Activated naive CD8-positive, alpha-beta T cell treated with anti-CD3 and anti-CD28 coated beads, Interleukin-2, amount 10 ng/mL, durations not matched to agents 7 days and 5 days (primary cell): ENCODE measurements at places on chromosomes 6 and 20. TPM values are rescaled to one million over a fixed set of nuclear protein-coding genes. Genes with fewer than 3 reads are reported as not detected.
A peak's percentile ranks its signal among the peaks of the same experiment; 100 is the strongest.

EEF1A2 gene
- 0.26 TPM for total RNA-seq

NOL4L gene
- total RNA-seq, result 41.1 TPM

BMP6 gene
- total RNA-seq, result not detected

DEF6 gene
- 213 TPM for total RNA-seq

PSMB9 gene
- 356 TPM for total RNA-seq

SLC22A2 gene
- not detected for total RNA-seq

SLC26A8 gene
- not detected for total RNA-seq

EYA2 gene
- total RNA-seq, result not detected

LPA gene
- not detected for total RNA-seq

- H3K27ac ChIP-seq, result no peak overlapping the region
- H3K4me1 ChIP-seq, result peaks cover 6% of the 10 kb centered on the region
- H3K27me3 ChIP-seq, result peaks cover 20% of the 10 kb centered on the region
- no peaks in the 10 kb centered on the region for H3K36me3 ChIP-seq
- no peak overlapping the region for H3K4me3 ChIP-seq
These were observed 12.1 kb upstream of the MLN start for GRCh38 chr6:33815854-33816253.

DNA sequence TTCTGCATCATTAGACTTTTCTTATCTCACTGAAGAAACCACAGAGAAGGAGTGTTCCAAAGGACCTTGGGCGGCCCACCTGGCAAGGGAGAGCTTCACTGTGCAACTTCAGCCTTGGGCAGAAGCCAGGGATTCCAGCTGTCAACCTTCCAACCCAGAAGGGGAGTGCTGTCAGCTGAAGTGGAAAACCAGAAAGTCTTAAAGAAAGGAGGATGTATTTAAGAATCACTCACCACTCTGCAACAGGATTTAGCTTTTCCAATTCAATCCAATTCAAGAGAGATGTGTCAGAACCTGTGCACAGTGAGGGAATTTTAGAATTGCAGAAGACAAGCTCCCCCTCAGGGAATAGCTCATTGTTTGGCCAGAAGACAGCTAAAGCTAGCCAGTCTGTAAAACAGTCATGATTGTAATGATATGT, 553.7 kb downstream of the CD83 start:
- no peaks in the 10 kb centered on the region for H3K36me3 ChIP-seq
- H3K4me3 ChIP-seq, result no peak overlapping the region
- no peak for DNase-seq
- peak overlapping the region; percentile 40 for H3K27ac ChIP-seq
- H3K4me1 ChIP-seq, result no peaks in the 10 kb centered on the region
- H3K27me3 ChIP-seq, result peaks cover 11% of the 10 kb centered on the region

GRCh38 chr20:8215361-8215781, 83.3 kb downstream of the PLCB1 start:
- H3K27ac ChIP-seq, result no peak overlapping the region
- H3K4me3 ChIP-seq, result no peak overlapping the region
- no peak for DNase-seq
- peaks cover 25% of the 10 kb centered on the region for H3K4me1 ChIP-seq
- H3K27me3 ChIP-seq, result no peaks in the 10 kb centered on the region

DNA sequence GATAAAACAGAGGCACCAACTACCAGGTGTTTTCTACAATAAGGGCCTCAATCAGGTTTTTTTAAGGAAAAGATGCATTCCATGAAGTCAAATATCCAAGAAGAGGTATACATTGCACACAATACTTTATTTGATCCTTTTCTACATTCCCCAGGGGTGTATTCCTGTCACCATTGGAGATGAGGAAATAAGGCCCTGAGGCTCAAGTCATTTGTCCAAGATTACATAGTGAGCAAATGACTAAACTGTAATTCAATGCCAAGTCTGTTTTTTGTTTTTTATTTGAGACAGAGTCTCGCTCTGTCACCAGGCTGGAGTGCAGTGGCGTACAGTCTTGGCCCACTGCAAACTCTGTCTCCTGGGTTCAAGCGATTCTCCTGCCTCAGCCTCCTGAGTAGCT, 69.2 kb upstream of the CDYL start:
- H3K4me3 ChIP-seq, result no peak overlapping the region
- H3K36me3 ChIP-seq, result no peaks in the 10 kb centered on the region
- no peak for DNase-seq
- no peak overlapping the region for H3K27ac ChIP-seq
- H3K27me3 ChIP-seq, result peaks cover 4% of the 10 kb centered on the region

DNA sequence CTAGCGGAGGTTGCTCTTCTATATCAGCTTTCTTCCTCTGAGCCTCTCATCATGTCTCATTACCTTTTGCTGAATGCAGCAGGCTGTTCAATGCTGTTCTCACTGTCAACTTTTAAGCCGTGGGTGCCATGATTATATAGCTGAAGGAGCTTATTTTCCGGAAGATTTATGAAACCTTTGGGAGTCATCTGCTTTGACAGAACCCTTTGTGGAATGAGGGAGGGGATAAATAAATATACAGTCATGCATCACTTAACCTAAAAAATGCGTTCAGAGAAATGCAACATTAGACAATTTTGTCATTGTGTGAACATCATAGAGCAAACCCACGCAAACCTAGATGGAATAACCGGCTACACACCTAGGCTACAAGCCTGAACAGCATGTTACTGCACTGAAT, 102.2 kb upstream of the AKAP12 start:
- no peak overlapping the region for H3K4me3 ChIP-seq
- H3K27me3 ChIP-seq, result peaks cover 2% of the 10 kb centered on the region
- H3K36me3 ChIP-seq, result no peaks in the 10 kb centered on the region
- no peaks in the 10 kb centered on the region for H3K4me1 ChIP-seq
- DNase-seq, result no peak

GRCh38 chr6:40550202-40551101, 36.7 kb downstream of the LRFN2 start:
- no peak overlapping the region for H3K4me3 ChIP-seq
- no peaks in the 10 kb centered on the region for H3K36me3 ChIP-seq
- DNase-seq, result no peak
- H3K4me1 ChIP-seq, result no peaks in the 10 kb centered on the region
- H3K27me3 ChIP-seq, result peaks cover 16% of the 10 kb centered on the region

GRCh38 chr6:36120539-36120938, 9.8 kb upstream of the MAPK13 start:
- peak overlapping the region; percentile 81 for H3K4me3 ChIP-seq
- peak; percentile 70 for DNase-seq
- H3K27ac ChIP-seq, result peak overlapping the region; percentile 97
- H3K27me3 ChIP-seq, result no peaks in the 10 kb centered on the region

DNA sequence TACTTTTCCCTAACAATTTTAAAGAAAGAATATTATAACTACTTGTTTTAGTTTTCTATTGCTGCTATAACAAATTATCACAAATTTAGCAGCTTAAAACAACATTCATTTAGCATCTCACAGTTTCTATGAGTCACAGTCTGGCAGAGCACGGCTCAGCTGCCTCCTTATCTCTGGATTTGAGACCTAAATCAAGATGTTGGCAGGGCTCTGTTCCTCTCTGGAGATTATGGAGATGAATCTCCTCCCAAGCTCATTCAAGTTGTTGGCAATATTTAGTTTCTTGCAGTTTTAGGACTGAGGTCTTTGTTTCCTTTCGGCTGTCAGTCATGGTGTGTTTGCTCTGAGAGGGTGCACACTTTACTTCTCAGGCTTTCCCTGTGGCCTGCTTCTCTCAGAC, 1065.8 kb upstream of the EYS start:
- H3K36me3 ChIP-seq, result no peaks in the 10 kb centered on the region
- no peak overlapping the region for H3K27ac ChIP-seq
- no peak for DNase-seq
- no peaks in the 10 kb centered on the region for H3K4me1 ChIP-seq
- H3K27me3 ChIP-seq, result no peaks in the 10 kb centered on the region

- peaks cover 3% of the 10 kb centered on the region for H3K4me1 ChIP-seq
- H3K4me3 ChIP-seq, result no peak overlapping the region
- peaks cover 1% of the 10 kb centered on the region for H3K36me3 ChIP-seq
- H3K27me3 ChIP-seq, result peaks cover 7% of the 10 kb centered on the region
These were observed 96.7 kb upstream of the SLC22A16 start for GRCh38 chr6:110573136-110573535.

DNA sequence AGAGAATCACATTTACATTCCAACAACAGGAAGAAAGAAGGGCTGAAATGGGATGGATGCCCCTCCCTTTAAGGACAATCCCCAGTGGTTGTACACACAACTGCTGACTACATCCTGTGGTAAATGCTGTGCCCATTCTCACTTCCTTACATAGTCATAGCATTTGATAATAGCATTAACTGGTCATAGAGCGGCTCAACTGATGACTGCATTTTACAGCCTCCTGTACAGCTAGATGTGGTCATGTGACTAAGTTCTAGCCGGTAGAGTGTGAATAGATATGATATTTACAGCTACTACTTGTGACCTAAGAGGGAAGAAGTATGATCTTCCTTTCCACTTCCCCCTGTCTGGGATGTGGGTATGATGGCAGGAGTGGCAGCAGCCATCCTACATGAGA, 24.7 kb downstream of the KCNK17 start:
- H3K27ac ChIP-seq, result no peak overlapping the region
- no peak for DNase-seq
- H3K27me3 ChIP-seq, result peaks cover 17% of the 10 kb centered on the region
- H3K36me3 ChIP-seq, result no peaks in the 10 kb centered on the region
- peaks cover 8% of the 10 kb centered on the region for H3K4me1 ChIP-seq

GRCh38 chr6:41680182-41680965, 42.1 kb downstream of the MDFI start:
- no peak overlapping the region for H3K4me3 ChIP-seq
- H3K27ac ChIP-seq, result no peak overlapping the region
- peaks cover 5% of the 10 kb centered on the region for H3K27me3 ChIP-seq
- H3K36me3 ChIP-seq, result no peaks in the 10 kb centered on the region
- H3K4me1 ChIP-seq, result peaks cover 9% of the 10 kb centered on the region
- DNase-seq, result no peak

DNA sequence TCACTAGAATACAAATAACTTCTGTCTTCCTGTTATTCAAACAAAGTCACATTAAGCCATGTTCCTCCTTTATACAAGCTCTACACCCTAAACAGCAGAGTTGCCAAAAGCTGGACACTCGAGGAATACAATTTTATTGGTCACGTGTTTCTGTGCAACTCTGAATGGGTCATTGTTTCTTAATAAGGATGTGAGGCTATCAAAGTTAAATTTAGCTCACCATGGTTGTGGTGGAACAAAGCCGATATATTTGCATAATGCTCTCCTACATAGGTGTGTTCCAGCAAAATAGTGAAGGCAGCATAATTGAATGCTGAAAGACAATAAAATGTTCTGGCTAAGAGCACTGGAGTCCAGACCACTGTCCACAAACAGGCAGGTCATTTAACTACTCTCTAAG, 36.9 kb upstream of the CD2AP start:
- H3K4me3 ChIP-seq, result no peak overlapping the region
- no peaks in the 10 kb centered on the region for H3K36me3 ChIP-seq
- H3K27ac ChIP-seq, result no peak overlapping the region
- peaks cover 7% of the 10 kb centered on the region for H3K27me3 ChIP-seq

GRCh38 chr6:141398949-141399348, 733.8 kb upstream of the GJE1 start:
- no peaks in the 10 kb centered on the region for H3K36me3 ChIP-seq
- H3K4me1 ChIP-seq, result peaks cover 8% of the 10 kb centered on the region
- DNase-seq, result no peak

DNA sequence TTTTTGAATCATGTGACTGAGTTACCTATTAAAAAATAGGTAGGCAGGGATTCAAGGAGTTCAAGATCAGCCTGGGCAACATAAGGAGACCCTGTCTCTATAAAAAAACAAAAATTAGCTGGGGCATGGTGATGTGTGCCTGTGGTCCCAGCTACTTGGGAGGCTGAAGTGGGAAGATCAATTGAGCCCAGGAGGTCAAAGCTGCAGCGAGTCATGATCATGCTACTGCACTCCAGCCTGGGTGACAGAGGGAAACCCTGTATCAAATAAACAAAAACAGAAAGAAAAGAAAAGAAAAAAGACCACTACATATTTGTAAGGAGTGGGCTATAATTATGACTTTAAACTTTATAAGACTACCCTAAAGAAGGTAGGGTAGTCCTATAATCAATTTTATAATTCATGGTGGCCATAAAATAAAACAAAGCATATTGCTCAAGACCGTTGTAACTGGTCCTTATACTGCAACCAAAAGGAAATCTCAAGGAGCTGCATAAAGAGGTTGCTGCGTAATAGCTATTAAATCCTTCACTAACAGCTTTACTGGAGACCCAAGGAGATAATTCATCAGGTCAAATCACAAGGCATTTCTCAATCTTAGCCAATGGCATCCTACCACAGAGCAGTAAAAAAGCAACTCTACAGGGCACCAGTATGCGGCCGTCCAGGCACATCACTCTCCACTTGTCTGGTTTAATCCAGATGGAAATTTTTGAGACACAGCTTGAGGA, 13.5 kb downstream of the PIGU start:
- H3K27ac ChIP-seq, result no peak overlapping the region
- no peaks in the 10 kb centered on the region for H3K27me3 ChIP-seq
- no peak for DNase-seq

GRCh38 chr6:24225838-24226237, 99.8 kb downstream of the NRSN1 start:
- H3K4me3 ChIP-seq, result no peak overlapping the region
- peaks cover 21% of the 10 kb centered on the region for H3K27me3 ChIP-seq
- peaks cover 2% of the 10 kb centered on the region for H3K4me1 ChIP-seq
- DNase-seq, result no peak
- H3K36me3 ChIP-seq, result no peaks in the 10 kb centered on the region

GRCh38 chr6:42783177-42783875, 1.5 kb downstream of the BICRAL start:
- H3K4me1 ChIP-seq, result peaks cover 31% of the 10 kb centered on the region
- no peak overlapping the region for H3K4me3 ChIP-seq
- H3K27ac ChIP-seq, result peak overlapping the region; percentile 94
- peak; percentile 86 for DNase-seq
- H3K27me3 ChIP-seq, result no peaks in the 10 kb centered on the region

DNA sequence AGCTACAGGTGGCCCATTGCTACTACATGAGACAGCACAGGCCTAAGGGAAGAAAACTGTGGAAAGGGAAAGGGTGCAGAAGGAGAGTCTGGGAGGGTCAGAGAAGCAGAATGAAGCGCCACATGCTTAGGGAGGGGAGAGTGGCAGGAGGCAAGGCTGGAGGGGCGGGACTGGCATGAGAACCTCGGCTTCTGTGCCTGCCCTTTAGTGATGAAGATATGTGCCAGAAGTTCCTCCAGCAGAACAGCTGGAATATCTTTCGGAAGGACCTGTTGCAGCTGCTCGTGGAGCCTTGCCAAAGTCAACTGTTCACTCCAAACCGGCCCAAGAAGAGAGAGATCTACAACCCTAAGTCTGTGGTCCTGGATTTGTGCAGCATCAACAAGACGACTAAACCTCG, 61.8 kb downstream of the CNBD2 start:
- H3K4me1 ChIP-seq, result no peaks in the 10 kb centered on the region
- H3K27me3 ChIP-seq, result peaks cover 13% of the 10 kb centered on the region
- no peak overlapping the region for H3K4me3 ChIP-seq
- H3K36me3 ChIP-seq, result no peaks in the 10 kb centered on the region

DNA sequence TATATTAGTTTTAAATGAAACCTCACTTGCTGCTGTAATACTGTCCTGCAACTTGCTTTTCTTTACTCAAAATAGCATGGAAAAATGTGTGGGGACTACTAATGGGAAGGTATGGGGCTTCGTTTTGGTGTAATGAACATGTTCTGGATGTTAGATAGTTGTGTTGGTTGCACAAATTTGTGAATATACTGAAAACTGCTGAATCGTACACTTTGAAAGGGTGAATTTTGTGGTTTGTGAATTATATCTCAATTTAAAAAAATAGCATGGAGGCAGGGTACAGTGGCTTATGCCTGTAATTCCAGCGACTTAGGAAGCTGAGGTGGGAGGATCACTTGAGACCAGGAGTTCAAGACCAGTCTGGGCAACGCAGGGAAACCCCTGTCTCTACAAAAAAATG, 2.3 kb downstream of the BCAS4 start:
- no peak overlapping the region for H3K27ac ChIP-seq
- no peak for DNase-seq
- no peak overlapping the region for H3K4me3 ChIP-seq
- no peaks in the 10 kb centered on the region for H3K27me3 ChIP-seq
- H3K36me3 ChIP-seq, result peaks cover 4% of the 10 kb centered on the region
